Activated T-cell treated with anti-CD3 and anti-CD28 coated beads, Interleukin-2, amount 50 U/mL, for 48 hours (primary cell): ENCODE measurements at places on chromosomes 4 and X.

GRCh38 chrX:122833230-122833629, 350.8 kb upstream of the GRIA3 start:
- no peak for DNase-seq

DNA sequence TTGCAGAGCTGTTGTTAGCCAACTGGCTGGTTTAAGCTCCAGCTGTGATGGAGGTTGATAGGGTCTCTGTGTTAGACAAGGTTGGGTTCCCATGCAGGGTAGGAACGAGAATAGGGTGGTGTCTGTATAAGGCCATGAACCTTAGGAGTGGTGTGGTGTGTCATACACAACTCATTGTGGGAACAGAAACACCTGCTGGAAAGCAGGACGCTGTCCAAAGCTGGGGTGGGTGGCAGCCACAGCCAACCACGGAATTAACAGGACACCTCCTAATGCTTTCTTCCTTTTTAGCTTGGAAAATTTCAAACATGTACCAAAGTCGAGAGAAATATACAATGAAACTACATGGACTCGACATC, 94.4 kb downstream of the ARHGAP10 start:
- DNase-seq: no peak

DNA sequence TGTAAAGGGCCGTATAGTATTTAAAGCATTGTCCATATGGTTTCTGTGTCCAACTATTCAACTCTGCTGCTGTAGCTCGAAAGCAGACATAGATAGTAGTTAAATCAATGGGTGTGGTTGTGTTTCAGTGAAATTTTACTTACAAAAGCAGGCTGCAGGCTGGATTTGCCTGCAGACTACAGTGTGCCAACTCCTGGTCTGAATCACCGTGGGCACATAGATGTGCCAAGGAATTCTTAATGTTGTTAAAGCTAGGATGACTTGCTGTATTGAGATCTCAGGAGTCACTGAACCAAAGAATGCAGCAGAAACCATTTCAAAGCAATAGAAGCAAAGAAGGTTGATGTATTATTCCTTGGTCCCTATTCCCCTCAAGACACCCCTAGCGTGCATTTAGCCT, 379.0 kb downstream of the STIM2 start:
- DNase-seq: no peak

DNA sequence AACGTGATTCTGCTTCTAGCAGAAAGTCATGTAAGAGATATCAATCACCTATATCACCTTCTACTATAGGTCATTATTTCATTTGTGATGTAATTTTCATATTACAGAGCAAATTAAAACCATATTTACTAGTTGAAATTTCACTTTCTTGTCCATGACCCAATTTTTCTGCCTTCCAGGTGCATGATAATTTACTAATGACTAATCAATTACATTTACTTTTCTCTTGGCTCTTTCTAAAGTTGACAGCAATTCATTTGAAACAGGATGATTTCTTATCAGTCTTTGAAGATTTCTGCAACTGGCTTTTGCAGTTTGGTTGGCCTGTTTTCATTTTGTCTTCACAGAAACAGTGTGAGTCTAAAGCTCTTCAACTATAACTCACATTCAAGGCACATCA, 81.4 kb downstream of the ZAR1 start:
- no peak for DNase-seq

GRCh38 chr4:7876201-7876875, 63.3 kb downstream of the AFAP1 start:
- peak; percentile 57 for DNase-seq

DNA sequence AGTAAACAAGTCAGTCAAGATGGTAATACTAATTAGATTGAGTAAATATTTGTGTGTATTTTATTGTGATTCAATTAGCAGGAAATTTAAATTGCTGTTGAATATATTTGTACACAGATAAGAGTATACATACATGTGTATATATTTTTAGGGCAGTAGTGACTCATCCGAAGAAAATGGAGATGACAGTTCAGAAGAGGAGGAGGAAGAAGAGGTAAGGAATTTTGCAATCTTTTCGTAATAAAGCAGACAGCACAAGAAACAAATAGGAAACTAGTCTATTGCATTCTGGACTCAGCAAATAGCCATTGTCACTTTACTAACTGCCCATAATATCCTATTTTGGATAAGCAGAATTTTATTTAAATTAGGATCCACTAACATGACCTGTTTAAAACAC, 6.6 kb downstream of the IBSP start:
- no peak for DNase-seq

- DNase-seq: no peak
Measured at GRCh38 chr4:186240848-186241491, 13.7 kb downstream of the KLKB1 start.

DNA sequence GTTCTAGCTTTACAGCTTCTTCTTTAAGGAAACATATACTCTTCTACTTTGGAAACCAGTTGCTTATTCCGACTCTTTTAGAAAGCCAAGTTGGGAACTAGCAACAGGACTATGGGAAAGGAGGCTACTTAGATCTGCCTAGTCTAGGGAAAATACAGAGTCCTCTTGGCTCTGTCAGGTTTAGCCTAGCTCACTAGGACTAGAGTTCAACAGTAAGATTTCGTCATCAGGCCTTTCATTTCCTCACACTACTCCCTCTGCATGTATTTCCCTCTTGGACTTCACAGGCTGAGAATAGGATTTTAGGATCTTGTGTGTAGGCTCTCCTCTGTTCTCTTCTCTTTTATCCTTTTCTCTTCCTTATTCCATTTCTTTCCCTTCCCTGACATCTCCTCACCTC, 409.8 kb downstream of the AR start:
- DNase-seq: no peak

GRCh38 chrX:112341598-112341997, 259.0 kb upstream of the TRPC5 start:
- no peak for DNase-seq

DNA sequence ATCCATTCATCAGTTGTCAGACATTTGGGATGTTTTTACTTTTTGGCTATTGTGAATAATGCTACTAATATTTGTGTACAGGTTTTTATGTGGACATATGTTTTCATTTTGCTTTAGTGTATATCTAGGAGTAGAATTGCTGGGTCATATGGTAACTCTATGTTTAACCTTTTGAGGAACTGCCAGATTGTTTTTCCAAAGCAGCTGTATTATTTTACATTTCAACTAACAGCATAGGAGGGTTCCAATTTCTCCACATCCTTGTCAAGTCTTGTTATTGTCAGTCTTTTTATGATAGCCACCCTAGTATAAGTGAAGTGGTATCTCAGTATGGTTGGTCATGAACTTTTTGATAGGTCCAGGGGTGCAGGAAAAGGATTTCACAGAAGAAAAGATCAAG, 114.5 kb upstream of the FAM9C start:
- DNase-seq: no peak

- no peak for DNase-seq
Measured at GRCh38 chr4:73817341-73817740, 19.1 kb upstream of the CXCL6 start.

DNA sequence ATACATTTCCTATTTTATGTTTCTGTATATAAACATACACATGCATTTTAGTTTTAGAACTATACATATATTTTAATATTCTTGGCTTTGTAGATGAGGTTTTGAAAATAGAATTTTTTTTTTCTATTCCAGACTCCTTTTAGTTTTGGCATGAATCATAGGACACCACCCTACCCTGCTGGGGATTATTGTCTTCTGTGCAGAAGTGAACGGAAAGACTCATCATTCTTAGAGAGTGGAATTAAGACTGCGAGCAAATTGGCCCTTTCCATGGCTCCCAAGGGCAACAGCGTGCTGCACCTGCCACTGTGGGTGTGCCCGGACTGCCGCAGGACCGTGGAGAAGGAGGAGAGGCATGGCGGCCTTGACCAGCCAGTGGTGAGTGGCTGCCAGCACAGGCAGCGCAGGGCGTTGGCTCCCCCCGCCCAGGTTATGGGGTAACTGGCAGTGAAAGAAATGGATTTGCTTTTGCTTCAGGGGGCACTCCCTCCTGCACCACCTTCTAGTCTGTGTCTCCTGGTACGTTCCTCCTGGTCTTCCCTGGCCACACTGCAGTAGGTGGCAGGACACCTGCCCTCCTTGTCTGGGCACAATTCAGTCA, 59.6 kb downstream of the FAM193A start:
- DNase-seq: no peak

GRCh38 chr4:16844816-16845586, 53.4 kb downstream of the LDB2 start:
- DNase-seq: no peak

GRCh38 chrX:71068044-71068918, at the start of gene SNX12:
Gene SNX12, minus strand, starts transcription at chrX:71068334. Its CDS starts 28 bp downstream, at chrX:71068306.
- peak; percentile 88 for DNase-seq

GRCh38 chr4:101806914-101807313, 16.4 kb downstream of the BANK1 start:
- no peak for DNase-seq

- DNase-seq: no peak
Measured at GRCh38 chrX:46298821-46299220, 246.4 kb downstream of the ZNF674 start.

DNA sequence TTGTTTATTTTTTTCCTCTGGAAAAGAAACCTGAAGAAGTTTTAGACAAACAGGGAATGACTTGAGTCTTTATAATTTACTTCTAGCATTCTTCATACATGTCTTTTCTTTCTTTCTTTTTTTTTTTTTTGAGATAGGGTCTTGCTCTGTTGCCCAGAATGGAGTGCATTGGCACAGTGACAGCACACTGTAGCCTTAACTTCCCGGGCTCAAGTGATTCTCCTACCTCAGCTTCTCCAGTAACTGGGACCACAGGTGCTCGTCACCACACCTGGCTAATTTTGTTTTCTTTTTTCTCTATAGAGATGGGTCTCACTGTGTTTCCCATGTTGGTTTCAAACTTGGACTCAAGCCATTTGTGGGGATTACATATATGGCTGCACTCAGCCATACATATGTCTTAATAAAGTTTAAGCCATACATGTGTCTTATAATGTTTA, 71.8 kb downstream of the RAPGEF2 start:
- DNase-seq: no peak

GRCh38 chrX:40329616-40330015, 231.9 kb upstream of the BCOR start:
- no peak for DNase-seq

- no peak for DNase-seq
Measured at GRCh38 chrX:123072686-123073385, 111.2 kb upstream of the GRIA3 start.

DNA sequence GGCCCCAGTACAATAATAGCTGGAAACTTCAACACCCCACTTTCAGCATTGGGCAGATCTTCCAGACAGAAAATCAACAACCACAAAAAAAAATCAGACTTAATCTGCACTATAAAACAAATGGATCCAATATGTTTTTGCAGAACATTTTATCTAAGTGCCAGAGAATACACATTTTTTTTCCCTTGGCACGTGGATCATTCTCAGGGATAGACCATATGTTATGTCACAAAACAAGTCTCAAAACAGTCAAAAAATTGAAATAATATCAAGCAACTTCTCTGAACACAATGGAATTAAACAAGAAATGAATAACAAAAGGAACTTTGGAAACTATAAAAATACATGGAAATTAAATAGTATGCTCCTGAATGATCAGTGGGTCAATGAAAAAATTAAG, 576.3 kb downstream of the PCDH19 start:
- DNase-seq: no peak

GRCh38 chrX:130082244-130083106, 27.8 kb downstream of the ELF4 start:
- peak; percentile 84 for DNase-seq

DNA sequence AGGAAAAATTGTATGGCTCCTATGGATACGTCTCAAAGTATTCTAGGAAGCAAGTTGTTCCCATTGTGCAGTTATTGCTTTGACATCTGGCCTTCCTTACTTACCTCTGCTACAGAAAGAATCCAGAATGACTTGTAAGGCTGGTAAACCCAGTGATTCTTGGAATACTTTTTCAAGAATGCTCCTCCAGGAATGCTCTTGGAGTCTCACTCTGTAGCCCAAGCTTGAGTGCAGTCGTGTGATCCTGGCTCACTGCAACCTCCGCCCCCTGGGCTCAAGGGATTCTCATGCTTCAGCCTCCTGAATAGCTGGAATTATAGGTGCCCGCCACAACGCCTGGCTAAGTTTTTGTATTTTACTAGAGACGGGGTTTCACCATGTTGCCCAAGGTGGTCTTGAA, 38.1 kb downstream of the GAB1 start:
- DNase-seq: no peak
